GM23338 (cell line): ENCODE measurements at places on chromosomes 3 and 15. TPM values are rescaled to one million over a fixed set of nuclear protein-coding genes. Genes with fewer than 3 reads are reported as not detected.

Gene SLC38A3
- total RNA-seq = 0.28 and 3.0 TPM in 2 replicates

DNA sequence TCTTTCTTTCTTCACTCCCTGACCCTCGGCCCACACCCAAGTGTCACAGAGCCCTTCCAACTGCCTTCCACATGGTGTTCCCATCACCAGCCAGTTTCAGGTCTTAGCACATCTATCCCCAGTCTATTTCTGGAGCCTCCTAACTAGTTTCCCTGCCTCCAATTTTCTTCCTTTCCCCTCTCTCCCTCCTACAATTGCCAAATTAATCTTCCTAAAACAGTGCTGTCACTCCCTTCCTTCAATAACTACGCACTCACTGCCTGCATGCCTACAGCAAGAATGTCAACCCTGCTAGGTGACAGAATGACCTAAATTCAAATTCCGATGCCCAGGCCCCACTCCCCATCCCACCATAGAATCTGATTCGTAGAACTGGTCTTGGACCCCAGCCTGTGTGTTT lies 36.1 kb upstream of the CA12 start:
- DNase-seq = no peak

DNA sequence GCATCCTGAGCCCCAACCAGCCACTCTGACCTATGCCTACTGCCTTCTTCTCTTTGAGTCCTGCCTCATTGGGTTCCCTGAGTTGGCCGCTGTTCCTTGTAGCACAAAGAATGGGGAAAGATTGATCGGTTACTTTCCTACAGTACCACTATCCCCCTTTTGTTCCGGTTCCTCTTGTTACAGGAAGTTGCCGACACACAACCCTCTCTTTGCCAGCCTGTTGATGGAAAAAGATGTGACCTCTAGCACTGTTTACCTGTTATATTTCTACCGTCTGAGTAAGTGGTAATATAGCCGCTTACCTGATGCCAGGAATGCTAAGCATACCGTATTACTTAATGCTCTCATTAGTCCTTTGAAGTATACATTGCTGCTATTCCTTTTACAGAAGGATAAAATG lies 9.7 kb upstream of the AHSG start:
- DNase-seq = no peak

DNA sequence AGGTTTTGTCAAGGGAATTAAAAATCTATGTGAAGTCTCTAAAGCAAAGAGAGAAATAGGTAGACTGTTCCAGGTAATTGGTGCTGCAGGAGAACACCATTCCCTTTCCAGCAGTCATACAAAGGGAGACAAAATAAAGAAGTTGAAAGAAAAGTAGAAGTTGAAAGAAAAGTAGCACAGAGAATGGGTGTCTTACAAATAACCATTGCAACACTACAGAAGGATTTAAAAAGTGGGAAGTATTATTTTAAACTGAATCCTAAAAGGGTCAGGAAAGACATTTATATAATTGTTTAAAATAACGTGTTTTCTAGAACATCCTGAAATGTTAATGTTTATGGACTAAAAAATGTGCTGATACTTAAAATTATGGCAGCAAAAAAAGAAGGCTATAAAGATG lies 223.8 kb downstream of the RSRC1 start:
- no peak for DNase-seq

GRCh38 chr3:165899066-165899465 lies 61.8 kb upstream of the BCHE start:
- no peak for DNase-seq
